Mammary microvascular endothelial cell (primary cell): ENCODE measurements at places on chromosomes 7 and 10. TPM values are rescaled to one million over a fixed set of nuclear protein-coding genes. Genes with fewer than 3 reads are reported as not detected.

RSPH10B gene
- 0.05 and 0.53 TPM in 2 replicates for total RNA-seq

IL2RA gene
- total RNA-seq: not detected in 2 replicates

ABCB4 gene
- total RNA-seq: 2.1 TPM in 2 replicates

LRGUK gene
- total RNA-seq: not detected in 2 replicates

NOS3 gene
- total RNA-seq: 25.3 and 34.3 TPM in 2 replicates

ACHE gene
- 0.54 and 0.67 TPM in 2 replicates for total RNA-seq

CYREN gene
- 12.8 and 20.7 TPM in 2 replicates for total RNA-seq

ACTL6B gene
- not detected in 2 replicates for total RNA-seq

CALML3 gene
- total RNA-seq: not detected in 2 replicates

RBP4 gene
- not detected in 2 replicates for total RNA-seq

COL28A1 gene
- not detected in 2 replicates for total RNA-seq

CNPY1 gene
- total RNA-seq: not detected in 2 replicates

PLEKHS1 gene
- not detected in 2 replicates for total RNA-seq

CLDN4 gene
- 0.10 and 0.27 TPM in 2 replicates for total RNA-seq

PLXNA4 gene
- total RNA-seq: 2.2 and 3.7 TPM in 2 replicates

EVX1 gene
- not detected in 2 replicates for total RNA-seq

PAPSS2 gene
- total RNA-seq: 69.5 and 76.1 TPM in 2 replicates

NUP42 gene
- 33.5 and 57.1 TPM in 2 replicates for total RNA-seq

PKD2L1 gene
- not detected in 2 replicates for total RNA-seq

GPR15LG gene
- total RNA-seq: not detected in 2 replicates

TMEM229A gene
- total RNA-seq: not detected in 2 replicates

MKX gene
- not detected in 2 replicates for total RNA-seq

MRLN gene
- not detected in 2 replicates for total RNA-seq

WNT8B gene
- total RNA-seq: not detected in 2 replicates

DRGX gene
- not detected in 2 replicates for total RNA-seq

HMX3 gene
- total RNA-seq: 0.10 TPM in 1 of 2 replicates, not detected in the other

DNTT gene
- total RNA-seq: not detected in 2 replicates

OPN4 gene
- total RNA-seq: not detected in 2 replicates

CUL2 gene
- total RNA-seq: 32.8 and 34.3 TPM in 2 replicates

SYCE1 gene
- 0.15 and 1.00 TPM in 2 replicates for total RNA-seq

MSS51 gene
- total RNA-seq: 0.30 and 0.40 TPM in 2 replicates

GSTO2 gene
- 0.30 and 0.33 TPM in 2 replicates for total RNA-seq

CYP2C9 gene
- not detected in 2 replicates for total RNA-seq

URGCP gene
- 19.5 and 20.4 TPM in 2 replicates for total RNA-seq
